Parietal lobe (tissue), 2 donors: ENCODE measurements at places on chromosomes 7 and 10. TPM values are rescaled to one million over a fixed set of nuclear protein-coding genes. Genes with fewer than 3 reads are reported as not detected.

NFE2L3 gene
- 13.5 TPM for total RNA-seq

CDNF gene
- not detected for total RNA-seq

ENKUR gene
- total RNA-seq = 4.4 TPM

LOXL4 gene
- 0.31 TPM for total RNA-seq

SEMA3A gene
- total RNA-seq = 41.3 TPM

ACTR3C gene
- 12.2 TPM for total RNA-seq

EVX1 gene
- total RNA-seq = not detected

STEAP2 gene
- 2.8 TPM for total RNA-seq

RELN gene
- 67.9 TPM for total RNA-seq

KIF11 gene
- total RNA-seq = 8.5 TPM

AKR1C4 gene
- not detected for total RNA-seq

SSC4D gene
- total RNA-seq = 0.63 TPM

NPSR1 gene
- total RNA-seq = not detected

MRLN gene
- 1.3 TPM for total RNA-seq

PTF1A gene
- not detected for total RNA-seq

RSPH10B gene
- 1.3 TPM for total RNA-seq

CYP2C9 gene
- total RNA-seq = not detected

CTAGE15 gene
- total RNA-seq = 0.94 TPM

MUC12 gene
- total RNA-seq = not detected

CPEB3 gene
- 23.2 TPM for total RNA-seq

ITPRID1 gene
- 5.3 TPM for total RNA-seq

NEURL1 gene
- 44.4 TPM for total RNA-seq

STEAP1B gene
- total RNA-seq = 1.9 TPM

NEUROD6 gene
- 439 TPM for total RNA-seq

GIMAP7 gene
- 1.6 TPM for total RNA-seq

ADRB1 gene
- 2.5 TPM for total RNA-seq

CHRM2 gene
- 13.8 TPM for total RNA-seq

ASZ1 gene
- total RNA-seq = not detected

IFIT1B gene
- not detected for total RNA-seq

TMEM139 gene
- total RNA-seq = not detected

CPN1 gene
- not detected for total RNA-seq

ADCYAP1R1 gene
- total RNA-seq = 65.4 TPM

GDF10 gene
- 6.3 TPM for total RNA-seq
